NCI-H446 treated with DMSO at 0.1 percent for 48 hours (cell line): ENCODE measurements at places on chromosomes 4 and X.
A peak's percentile ranks its signal among the peaks of the same experiment; 100 is the strongest.

DNA sequence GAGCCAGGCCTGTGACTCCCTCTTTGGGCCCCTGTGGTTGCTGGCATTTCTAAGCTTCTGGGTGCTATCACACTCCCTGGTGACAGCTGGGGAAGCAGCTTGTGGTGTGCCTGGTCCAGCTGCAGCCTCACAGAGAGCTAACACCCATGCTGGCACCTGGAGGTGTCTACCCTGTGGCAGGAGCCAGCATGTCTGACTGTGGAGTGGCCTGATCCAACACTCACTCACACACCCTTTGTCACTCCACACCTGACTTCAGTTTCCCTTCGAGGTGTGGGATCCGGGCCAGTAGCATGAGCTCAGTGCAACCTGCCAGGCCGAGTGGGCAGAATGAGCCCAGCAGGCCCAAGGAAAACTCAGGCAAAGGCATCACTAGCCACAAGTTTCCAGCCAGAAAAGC lies 67.5 kb downstream of the TECRL start:
- peak; percentile 93 for DNase-seq

- peak; percentile 31 for DNase-seq
Observed at GRCh38 chr4:71009890-71010588, 16.6 kb downstream of the DCK start.

DNA sequence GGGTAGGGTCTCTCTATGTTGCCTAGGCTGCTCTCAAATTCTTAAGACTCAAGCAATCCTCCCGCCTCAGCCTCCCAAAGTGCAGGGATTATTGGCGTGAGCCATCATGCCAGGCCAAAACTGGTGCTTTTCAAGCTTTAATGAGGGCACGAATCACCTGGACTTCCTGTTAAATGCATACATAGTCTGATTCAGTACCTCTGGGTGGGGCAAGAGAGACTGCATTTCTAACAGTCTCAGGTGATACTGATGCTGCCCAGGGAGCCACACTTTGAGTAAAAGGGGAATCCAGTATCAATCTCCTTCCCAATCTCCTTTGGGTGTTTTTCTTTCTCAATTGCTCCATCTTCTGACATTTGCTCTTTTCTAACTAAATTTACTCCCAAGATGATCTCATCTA lies 96.5 kb downstream of the SH3RF1 start:
- DNase-seq: no peak

GRCh38 chrX:84078991-84079390 lies 109.0 kb downstream of the RPS6KA6 start:
- DNase-seq: no peak

GRCh38 chrX:23879380-23880090 lies 28.2 kb downstream of the APOO start:
- no peak for DNase-seq

DNA sequence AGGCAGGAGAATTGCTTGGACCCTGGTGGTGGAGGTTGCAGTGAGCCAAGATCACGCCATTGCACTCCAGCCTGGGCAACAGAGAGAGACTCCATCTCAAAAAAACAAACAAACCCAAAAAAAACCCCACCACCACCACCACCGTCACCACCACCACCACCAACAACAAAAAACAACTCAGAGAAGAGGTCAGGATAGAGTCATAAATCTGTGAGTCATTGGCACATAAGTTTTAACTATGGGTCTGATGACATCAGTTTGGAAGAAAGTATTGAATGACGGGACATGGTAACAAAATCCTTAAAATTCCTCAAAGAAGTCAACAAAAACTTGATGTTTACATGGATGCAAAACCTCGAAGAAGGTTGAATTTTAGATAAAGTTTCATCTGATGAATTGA lies 288.0 kb upstream of the SFRP2 start:
- DNase-seq: no peak

DNA sequence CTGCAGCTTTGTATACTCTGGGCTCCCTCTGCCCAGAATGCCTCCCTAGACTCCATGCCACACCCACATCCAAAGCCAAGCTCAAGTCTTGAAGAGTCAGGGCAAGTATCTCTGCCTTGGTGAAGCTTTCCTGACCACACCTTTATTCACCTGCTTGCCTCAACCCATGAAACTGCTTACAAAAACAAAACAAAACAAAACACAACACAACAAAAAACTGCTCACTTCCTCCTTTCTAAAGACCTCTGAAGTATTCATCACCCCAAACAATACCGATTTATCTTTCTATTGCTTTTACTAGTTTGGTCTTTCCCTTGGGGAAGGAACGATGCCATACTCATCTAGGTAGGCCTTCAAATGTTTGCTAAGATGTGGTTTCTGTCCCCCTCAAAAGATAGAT lies 45.0 kb downstream of the TMEM165 start:
- no peak for DNase-seq

- DNase-seq: no peak
Observed at GRCh38 chrX:50971395-50971794, 60.9 kb downstream of the BMP15 start.

- DNase-seq: no peak
Observed at GRCh38 chrX:28205126-28205525, 223.9 kb upstream of the DCAF8L1 start.

GRCh38 chrX:24480400-24480865 lies 15.3 kb downstream of the PDK3 start:
- DNase-seq: no peak

- no peak for DNase-seq
Observed at GRCh38 chr4:72604324-72604723, 35.3 kb upstream of the ADAMTS3 start.

- DNase-seq: no peak
Observed at GRCh38 chrX:41241962-41242361, 92.0 kb upstream of the DDX3X start.

DNA sequence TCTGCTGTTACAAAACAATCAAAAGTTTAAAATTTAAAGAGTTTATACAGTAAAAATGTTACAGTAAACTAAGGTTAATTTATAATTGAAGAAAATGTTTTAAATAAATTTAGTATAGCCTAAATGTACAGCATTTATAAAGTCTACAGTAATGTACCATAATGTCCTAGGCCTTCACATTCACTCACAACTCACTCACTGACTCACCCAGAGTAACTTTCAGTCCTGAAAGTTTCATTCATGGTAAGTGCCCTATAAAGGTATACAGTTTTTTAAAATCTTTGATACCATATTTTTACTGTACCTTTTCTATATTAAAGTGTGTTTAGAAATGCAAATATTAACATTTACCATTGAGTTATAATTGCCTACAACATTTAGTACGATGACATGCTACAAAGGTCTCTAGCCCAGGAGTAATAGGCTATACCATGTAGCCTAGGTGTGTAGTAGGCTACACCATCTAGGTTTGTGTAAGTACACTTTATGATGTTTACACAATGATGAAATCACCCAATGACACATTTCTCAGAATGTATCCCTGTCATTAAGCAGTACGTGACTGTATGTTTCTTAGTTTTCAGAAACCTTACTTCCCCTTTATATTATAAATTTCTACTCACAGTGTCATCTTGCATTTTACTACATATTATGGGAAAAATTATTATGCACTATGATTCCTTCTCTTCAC lies 320.8 kb downstream of the ADAM29 start:
- DNase-seq: no peak

- DNase-seq: no peak
Observed at GRCh38 chr4:1638272-1638598, 45.9 kb downstream of the FAM53A start.

DNA sequence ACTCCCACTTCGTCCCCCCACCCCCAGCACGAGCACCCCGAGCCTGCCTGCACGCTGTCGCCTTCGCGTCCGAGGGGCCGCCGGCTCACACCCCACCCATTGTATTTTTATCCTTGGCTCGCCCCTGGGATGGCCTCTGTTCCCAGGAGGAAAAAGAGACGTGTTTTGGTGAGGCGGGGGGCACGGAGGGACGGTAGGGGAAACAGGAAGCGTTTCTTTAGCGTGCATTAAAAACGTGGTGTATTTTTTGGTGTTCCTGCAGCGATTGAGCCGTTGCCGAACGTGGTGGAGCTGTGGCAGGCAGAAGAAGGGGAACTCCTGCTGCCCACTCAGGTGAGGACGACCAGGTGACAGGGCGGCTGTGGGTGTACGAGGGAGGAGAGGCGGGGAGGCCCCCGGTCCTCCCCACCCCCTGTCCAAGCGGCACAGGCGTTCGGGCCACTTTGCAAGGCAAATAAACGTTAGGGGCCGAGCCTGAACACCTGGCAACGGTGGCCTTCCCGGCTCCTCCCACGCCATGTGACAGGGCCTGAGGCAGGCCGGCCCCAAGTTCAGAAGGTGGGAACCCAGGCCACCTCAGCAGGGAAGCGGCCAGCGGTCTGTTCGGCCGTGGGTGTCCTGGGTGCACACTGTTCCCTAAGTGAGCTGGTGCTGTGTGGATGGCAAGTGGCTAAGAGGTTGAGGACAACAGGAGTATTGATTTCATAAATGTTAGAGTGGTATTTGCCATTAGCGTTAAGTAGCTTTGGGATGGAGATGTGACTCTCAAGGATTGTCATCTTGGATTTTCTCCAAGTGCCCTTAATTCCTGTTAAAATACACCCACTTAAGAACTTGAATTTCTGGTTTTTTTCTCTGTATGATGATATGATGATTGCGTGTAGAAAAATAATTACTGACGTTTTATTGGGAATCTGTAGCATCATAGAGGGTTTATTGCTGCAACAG lies 1.1 kb downstream of the TMEM131L start:
- no peak for DNase-seq

DNA sequence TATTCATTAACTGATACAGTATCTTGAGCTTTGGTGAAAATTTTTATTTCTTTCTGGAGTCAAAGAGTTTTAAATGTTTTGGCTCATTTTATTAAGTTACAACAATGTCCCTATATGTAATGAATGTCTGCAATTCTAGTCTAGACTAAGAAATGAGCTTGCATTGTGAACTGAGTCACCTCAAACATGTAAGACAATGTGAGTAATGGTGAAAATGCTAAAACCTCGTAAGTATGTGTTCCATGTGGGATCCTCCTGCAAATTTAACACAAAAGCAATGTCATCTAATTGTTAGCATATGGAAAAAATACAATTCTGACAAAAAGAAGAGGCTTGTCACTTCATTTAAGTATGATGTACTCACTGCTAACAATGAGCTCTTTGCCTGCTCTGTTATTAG lies 480.5 kb upstream of the FSTL5 start:
- no peak for DNase-seq

DNA sequence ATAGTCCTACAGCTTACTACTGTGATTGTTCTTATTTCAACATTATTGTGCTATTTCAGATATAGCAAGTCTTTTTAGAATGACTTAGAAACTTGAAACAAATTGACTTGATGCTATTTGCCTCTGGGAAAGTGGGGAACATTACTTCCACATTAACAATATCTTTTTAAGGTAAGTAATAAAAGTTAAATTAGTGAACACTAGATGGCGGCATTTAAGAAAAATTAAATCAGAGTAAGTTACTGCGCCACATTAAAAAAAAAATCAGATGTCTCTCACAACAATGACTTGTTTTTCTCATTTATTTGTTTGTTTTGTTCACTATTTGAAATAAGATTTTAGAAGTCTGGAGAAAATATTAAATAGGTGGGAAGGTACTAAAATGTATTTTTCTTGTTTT lies 1026.9 kb upstream of the SLIT2 start:
- peak; percentile 19 for DNase-seq

- no peak for DNase-seq
Observed at GRCh38 chr4:147425019-147425418, 55.9 kb upstream of the EDNRA start.

GRCh38 chrX:41026702-41027078 lies 58.6 kb upstream of the USP9X start:
- no peak for DNase-seq

DNA sequence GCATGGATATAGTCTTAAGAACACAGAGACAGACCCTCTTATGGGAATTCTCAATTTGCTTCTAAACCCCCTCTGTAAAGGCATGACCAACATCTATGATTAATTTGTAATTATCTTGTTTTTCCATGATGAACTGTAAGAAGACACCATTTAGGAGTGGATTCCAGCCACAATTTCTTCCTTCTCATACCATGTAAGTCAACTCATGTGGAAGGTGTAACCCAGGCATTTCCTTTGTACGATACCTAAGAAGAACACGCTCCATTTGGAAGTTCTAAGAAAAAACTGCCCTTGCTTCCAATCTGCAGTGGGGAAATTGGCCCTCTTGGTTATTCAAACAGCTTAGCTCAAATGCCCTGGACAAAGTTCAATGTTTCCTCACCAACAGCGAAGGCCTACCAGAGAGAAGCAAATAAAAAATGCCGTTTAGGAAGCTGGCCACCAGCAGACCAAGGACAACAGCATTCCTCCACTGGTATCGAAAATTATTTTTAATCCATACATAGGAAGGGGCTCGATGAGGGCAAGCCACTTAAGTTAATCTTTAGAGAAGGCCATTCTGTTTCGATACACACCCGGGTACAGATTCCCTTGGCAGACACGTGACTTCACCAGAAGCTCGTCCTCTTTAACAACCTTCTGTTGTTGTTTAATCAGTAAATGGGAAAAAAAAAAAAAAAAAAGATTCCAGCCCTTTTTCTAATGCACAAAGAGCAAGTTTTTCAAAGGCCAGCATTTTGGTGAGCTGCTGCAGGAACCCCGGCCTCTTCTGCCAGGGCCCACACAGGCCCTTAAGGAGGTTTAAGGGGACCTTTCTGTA lies 2.6 kb downstream of the DHRSX start:
- no peak for DNase-seq

DNA sequence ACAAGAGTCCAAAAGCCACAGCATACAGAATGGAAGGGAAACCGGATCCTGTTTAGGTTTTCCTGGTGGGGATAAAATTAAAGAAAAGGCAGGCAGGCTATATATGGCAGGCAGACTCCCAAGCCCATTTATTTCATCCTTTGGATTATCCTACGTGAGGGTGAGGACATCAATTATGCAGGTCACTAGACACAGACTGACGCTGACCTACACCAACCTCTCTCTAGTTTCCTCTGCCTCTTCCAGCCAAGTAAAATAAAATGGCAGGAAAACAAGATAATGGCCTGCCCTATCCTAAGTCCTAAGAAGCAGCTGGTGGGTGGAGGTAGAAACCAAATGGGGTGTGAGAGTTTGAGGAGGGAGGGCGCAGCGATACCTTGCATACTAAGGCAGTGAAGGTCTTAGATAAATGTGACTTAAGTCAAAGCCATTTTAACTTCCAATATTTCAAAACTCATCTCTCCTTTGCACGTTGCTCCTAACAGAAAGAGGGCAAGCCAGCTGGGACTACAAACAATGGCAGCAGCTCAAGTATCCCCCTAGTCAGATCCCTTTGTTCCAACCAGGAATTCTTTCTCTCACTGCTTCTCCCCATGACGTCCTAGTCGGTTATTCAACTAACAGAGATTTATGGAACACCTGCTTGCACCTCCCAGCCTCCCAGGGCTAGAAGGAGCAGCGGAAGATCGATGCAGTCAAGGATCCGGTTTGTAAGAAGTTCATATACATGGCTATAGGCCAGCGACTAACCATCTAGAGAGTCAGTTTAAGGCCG lies 72.8 kb downstream of the IRF2 start:
- DNase-seq: no peak

DNA sequence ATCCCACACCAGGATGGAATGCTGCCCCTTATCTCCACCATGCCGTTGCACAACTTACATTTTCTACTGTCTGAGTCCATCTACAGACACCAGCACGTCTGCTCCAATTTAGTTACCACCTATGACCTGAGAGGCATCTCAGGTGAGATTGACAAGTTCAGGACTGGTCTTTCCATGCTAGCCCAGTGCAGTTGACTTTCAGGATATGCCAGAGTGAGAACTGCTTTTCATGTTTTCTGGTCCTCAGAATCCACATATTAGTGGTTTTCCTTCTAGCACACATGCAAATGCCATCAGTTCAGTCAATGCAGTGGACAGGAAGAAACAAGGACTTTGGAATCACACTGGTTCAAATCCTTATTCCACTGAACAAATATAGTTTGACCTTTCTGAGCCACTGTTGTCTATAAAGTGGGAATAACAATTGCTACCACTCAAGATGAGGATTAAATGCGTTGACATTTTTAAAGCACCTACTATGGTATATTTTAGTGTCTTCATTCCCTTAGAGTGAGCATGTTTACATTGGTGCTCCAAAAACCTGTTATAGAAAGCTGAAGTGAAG lies 38.1 kb upstream of the ANXA3 start:
- no peak for DNase-seq
